ENCODE measurements at places on chromosomes 7 and 10.

- no peak for DNase-seq
Observed at GRCh38 chr10:30832001-30832748, 199.5 kb downstream of the ZNF438 start.

- no peak for DNase-seq
Observed at GRCh38 chr7:151286148-151286547, 37.7 kb upstream of the SMARCD3 start.

- no peak for DNase-seq
Observed at GRCh38 chr10:72557362-72557761, 68.5 kb downstream of the MICU1 start.

- no peak for DNase-seq
Observed at GRCh38 chr7:13538669-13539068, 450.8 kb downstream of the ETV1 start.

- no peak for DNase-seq
Observed at GRCh38 chr7:815284-816216, 16.7 kb upstream of the SUN1 start.

- no peak for DNase-seq
Observed at GRCh38 chr7:71521506-71521905, 389.6 kb downstream of the GALNT17 start.

DNA sequence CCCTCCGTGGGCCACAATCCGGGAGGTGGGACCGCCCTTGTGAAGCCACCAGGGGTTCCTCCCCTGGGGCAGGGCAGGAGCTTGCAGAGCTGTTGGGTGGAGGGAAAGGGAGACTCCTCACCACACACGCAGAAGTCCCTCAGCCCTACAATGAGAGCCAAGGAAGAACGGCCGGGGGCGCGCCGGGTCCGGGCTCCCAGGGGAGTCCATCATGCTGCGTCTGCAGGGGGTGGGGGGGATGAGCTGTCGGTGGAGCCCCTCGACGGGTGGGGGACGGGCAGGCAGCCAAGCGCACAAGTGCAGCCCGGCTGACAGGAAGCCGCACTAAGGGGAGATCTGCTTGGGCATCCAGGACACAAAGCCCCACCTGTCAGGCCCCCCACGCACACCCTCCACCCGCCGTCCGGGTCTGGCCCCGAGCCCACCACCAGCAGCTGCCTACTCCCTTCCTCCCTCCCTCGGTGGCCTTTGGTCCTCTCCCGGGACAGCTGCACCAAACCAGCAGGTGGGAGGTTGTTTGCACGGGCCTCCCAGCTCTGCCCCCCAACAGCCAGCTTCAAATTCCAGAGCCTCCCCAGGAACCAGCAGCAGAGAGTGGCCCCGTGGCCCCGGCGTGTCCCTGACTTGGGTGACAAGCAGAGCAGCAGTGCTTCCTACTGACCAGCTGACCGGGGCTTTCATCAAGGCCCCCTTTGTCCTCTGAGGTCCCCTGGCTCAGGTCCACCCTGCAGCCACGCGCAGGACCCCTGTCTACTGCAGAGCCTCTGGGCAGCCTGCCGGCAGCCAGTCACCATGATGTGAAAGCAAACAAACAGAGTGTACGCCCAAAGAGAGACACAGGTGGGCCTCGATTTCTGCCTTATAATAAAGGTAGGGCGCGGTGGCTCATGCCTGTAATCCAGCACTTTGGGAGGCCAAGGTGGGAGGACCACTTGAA lies 50.3 kb downstream of the HIP1 start:
- no peak for DNase-seq

- DNase-seq: no peak
Observed at GRCh38 chr10:28008054-28008453, 9.2 kb upstream of the ODAD2 start.

DNA sequence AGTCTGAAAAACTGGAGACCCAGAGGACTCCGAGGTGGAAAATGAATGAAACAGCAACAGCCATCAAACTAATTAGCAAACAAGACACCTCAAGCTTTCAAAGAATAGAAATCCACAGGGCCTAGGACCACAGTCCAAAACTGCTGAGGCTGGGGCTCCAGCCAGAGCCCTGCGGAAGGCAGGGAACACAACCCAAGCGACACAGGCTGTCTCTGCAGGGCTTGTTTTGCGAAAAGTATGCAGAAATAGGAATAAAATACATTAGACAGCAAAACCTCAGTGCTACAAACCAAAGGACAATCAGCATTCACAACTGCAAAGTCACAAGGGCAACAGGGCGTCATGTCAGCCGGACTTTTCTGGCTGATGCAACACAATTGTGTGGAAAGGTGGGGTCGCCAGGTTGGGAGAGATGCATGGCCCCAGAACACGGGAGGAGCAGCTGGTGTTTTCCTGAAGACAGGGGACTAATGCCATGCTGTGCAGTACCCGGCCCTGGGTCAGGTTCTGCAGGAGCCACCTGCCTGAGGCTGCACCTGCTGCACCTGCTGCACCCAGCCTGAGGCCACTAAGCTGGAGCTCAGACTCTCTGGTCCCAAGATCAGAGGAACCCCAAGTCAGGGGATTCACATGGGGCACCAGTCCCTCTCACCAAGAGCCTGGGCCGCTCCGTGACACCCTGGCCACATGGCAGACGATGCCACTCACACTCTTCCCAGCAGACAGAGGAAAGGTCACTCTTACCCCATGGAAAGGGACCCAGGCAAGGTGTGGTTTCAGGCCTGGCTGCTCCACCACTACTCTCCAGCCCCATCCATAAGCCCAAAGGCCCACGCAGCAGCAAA lies 74.2 kb downstream of the MAD1L1 start:
- no peak for DNase-seq

DNA sequence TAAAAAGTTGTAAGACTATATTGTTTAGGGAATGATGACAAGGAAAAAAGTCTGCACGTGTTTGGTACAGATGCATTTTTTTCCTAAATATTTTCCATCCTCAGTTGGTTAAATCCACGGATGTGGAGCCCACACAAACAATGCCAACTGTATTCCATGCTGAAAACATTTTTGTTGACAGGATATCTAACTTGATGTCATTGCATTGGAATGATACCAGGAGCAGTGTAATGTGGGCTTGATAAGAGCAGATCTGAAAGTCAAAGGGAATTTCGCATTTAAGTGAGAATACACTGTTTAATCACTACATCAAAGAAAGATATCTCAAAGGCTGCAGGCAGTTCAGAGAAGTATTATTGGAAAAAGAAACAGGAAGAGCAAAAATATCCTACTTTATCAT lies 49.5 kb upstream of the TMEM140 start:
- DNase-seq: no peak

- DNase-seq: no peak
Observed at GRCh38 chr7:24955313-24955712, 24.7 kb downstream of the OSBPL3 start.

DNA sequence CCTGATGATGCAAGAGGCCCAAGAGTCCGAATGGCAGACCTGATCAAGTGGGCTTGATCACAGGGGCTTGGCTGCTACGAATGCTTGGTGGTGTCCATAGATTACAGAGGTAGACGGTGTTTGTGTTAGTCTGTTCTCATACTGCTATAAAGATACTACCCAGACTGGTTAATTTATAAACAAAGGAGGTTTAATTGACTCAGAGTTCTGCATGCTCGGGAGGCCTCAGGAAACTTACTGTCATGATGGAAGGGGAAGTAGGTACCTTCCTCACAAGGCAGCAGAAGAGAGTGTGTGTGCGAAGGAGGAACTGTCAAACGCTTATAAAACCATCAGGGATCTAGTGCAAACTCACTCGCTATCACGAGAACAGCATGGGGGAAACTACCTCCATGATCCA lies 268.9 kb upstream of the KLF6 start:
- DNase-seq: no peak

DNA sequence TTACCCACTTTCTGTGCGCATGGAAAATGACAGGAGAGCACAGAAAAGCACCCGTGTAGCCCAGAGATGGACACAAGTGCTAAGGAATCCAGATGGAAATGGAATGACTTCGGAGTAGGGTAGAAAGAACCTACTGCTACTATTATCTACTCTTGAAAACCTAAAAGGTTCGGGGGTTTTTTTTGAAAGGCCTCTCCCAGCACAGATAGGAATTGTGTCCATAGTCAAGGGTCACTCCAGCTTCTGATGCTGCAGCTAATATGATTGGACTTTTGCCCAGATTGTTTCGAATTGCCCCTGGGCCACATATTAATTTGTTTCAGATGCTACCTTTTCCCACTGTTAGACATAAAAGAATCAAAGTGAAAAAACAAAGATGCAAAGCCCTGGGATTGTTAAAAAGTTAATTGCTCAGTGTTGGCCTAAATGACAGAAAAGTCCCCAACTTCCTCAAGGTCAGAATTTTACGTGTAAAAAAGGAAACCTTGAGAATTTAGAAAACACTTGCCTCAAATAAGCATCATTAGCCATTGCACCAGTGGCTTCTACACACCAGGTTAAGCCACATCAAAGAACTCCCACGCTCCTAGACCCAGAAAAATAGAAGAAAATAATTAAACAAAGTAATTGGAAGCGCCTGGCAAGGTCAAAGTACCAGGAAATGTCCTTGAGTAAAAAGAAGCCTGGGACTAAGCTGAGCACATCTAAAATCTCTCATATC lies 40.8 kb upstream of the INSIG1 start:
- no peak for DNase-seq

GRCh38 chr7:138258197-138258559 lies 181.9 kb downstream of the AKR1D1 start:
- DNase-seq: no peak

DNA sequence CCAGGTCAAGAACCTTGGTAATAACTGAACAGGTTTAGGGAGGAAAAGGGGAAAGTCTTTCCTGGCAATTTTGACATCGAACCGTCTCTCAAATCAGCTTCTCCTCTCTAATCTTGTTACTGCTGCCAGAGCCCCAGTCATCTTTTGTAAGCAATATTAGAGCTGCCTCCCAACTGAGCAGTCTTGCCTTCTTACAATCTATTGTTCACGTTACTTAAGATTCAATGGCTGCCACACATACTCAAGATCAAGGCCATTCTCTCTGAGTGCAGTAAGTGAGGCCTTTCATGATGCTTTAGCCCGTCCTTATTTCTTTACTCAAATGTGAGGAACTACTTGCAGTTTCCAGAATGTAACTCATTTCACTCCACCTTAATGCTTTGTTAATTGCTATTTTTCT lies 12.4 kb downstream of the NET1 start:
- DNase-seq: no peak

DNA sequence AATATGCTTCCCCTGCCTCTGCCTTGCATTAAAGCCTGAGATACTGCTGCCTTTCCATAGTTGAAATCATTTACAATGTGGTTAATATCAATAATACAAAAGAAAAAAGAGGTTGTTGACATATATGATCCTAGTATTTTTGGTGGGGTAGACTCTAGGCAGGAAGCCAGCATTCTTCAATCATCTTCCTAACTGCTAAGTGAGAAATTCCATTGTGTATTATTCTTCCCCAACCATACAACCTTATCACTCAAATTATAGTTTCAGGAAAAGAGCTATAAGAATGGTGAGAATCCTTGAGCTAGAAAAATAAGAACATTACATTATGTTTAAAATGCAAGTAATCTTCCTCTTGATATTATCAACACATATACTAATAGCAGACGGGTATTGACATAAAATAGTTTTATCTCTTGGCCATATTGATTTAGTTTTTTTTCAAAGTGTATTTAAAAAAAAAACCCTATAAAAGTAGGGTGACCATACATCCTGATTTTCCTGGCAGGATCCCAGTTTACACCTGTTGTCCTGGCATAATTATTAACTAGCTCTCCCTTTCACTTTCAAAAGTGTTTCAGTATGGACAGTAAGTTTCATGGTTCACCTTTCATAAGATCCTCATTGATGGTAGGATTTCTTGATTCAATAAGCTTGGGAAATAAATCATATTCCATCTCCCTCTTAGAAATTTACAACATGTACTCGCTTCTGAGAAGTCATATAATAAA lies 33.4 kb upstream of the WASL start:
- no peak for DNase-seq

DNA sequence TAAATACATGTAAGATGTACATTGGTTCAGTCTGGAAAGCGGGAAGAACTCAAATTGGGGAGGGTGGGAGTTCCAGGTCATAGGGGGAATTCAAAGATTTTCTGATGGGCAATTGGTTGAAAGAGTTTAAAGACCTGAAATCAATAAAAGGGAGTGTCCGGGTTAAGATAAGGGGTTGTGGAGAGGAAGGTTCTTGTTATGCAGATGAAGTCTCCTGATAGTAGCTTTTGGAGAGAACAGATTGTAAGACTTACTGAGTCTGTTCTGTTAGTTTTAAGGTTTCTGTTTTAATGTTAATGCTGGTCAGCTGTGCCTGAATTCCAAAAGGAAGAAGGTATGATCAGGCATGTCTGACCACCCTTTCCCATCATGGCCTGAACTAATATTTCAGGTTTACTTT lies 48.8 kb downstream of the SDHAF3 start:
- DNase-seq: no peak

DNA sequence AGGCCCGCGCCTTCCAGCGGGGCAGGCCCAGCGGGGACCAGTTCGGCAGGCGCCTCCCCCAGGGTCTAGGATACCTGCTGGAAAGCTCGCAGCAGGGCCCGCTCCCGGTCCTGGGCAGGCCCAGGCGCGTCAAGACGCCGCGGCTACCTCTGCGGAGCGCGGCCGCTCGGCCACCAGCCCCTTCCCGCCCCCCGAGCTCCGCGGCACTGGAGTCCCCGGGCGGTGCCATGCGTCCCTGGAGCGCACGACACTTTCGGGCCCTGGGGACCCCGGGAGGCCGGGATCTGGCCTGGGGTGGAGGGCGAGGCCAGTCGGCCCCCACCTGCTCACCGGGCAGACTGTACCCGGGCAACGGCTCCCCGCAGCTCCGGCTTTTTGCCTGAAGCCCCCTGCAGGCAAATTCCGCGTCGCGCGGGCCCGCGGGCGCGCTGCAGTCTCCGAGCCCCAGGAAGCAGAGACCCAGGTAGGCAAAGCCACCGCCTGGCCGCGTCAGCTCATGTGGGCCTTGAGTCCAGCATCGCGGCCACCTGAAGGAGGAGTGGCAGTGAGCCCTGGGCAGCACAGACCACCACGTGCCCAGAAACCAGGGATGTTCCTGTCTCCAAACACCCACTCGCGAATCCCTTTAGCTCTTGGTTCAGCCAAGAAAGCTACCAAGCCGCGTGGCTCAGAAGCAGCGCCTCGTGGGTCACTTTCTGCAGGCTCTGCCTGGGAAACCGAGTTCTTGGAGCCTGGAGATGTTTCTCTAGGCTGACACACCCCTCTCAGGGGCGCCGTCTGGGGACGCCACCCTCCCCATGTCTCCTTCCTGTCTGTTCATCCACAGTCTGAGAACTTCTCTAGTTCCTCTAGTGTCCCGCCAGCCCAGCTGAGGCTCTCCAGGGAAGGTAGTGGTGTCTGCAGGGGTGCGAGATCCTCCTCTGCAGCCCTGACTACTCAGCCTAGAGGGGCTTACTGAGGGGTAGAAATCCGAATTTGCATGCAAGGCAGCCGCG lies 46.1 kb upstream of the APBB1IP start:
- DNase-seq: no peak

DNA sequence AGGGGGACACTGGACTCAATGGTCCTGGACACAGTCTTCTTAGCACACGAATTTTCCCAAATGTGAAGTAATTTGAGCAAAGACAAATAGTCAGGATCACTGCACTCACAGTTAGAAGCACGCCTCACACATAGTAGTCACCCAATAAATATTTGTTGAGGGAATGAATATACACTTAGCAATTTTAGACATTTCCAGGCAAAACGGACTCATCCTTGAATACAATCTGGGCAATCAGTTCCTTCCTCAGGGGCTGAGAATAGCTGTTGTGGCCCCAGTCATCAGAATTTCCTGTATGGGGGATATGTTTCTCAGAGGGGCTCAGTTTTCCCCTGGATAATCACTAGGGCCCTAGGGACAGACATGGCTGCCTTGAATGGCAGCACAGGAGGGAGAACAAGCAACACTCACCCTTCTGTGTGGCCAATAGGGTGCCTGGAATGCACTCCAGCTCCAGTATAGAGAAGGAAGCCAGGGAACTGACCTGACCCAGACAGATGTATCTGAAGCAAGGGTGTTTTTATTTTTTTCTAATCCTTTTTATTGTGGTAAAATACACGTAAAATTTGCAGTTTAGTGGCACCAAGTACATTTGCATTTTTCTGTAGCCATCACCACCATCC lies 282.7 kb upstream of the ZNF32 start:
- peak; percentile 2 for DNase-seq

Measured in kidney epithelial cell (primary cell).